ENCODE measurements at places on chromosomes 11 and 22.

DNA sequence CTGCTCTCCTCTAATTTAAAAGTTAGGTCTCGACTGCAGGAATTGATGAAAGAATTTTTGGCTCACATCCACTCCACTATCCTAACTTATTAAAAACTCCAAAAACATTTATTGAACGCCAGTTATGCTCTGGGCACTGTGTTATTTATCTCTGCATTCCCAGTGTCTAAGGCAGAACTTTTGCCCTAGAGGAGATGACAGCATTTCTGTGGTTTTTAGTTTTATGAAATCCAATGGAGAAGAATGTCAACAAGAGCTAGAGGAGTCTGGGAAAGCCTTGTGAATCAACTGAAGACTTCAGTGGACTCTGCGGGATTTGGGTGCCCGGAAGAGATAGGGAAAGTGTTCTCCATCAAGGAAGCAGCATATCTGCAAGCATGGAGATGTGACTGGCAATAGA lies 217.0 kb upstream of the PGR start:
- DNase-seq, result no peak

GRCh38 chr22:43351966-43352345 lies 8.8 kb upstream of the SCUBE1 start:
- no peak for DNase-seq

GRCh38 chr11:107785401-107785800 lies 73.2 kb downstream of the SLC35F2 start:
- DNase-seq, result no peak

GRCh38 chr11:30434901-30435300 lies 112.0 kb downstream of the ARL14EP start:
- DNase-seq, result no peak

GRCh38 chr11:62792202-62792575 lies 383 bp upstream of the TMEM223 start:
- no peak for DNase-seq

- DNase-seq, result no peak
Observed at GRCh38 chr11:11782532-11783110, 59.2 kb upstream of the USP47 start.

GRCh38 chr11:78078218-78079167 lies 1.2 kb downstream of the NDUFC2 start:
- no peak for DNase-seq

DNA sequence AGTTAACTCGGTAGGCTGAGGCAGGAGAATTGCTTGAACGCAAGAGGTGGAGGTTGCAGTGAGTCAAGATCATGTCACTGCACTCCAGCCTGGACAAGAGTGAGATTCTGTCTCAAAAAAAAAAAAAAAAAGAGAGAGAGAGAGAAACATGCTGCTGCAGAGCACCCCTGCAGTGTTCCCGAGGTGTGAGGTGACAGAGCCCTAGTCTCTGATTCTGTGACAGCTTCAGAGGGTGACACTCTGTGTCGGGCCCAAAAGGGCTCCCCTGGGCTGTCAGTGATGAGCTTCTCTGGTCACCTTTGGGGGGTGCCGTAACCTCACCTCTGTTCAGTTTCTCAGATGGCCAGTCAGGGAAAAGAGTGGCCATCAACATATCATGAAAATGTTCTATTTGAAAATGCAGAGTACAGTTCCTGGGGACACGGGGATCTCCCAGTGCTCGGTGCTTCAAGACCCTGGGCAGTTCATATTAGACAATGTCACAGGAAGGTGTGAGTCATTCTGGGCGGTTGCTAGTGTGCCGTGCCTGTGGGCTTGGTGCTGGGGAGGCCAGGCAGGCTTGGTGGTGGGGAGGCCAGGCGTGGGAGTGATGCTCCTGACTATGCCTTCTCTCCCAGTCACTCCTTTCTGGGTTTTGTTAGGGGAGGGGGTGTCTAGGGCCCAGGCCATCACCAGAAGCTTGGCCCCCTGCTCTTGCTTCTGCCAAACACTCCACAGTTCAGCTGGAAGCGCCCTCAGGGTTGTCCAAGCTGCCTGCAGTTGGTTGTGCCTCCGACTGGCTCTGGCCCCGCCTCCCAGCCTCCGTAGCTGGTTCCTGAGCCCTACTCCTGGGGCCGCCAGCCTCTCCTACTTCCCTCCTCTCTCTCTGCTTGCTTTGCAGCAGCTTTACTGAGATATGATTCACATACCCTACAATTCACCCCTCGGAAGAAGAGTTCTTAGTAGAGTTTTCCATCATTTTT lies 52.5 kb upstream of the CLDN5 start:
- DNase-seq, result peak; percentile 70

GRCh38 chr22:20264614-20265452 lies 3.3 kb downstream of the RTN4R start:
- DNase-seq, result no peak

DNA sequence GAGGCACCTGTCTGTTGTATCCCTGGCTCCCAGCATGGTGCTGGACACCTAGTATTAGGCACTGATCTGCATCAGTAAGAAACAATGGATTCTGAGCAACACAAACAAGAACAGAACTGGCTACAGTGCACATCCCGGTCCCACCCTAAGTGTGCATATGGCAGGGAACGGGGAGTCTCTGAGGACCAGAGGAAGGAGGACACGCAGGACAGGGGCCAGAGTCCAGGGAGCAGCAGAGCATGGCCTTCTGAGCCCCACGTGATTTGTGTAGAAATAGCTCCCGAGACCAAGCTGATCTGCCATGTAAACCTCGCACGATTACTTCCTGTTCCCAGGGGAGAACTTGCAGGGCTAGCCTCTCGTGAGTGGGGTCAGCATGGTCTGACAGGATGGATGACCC lies 12.7 kb upstream of the SNX32 start:
- DNase-seq, result no peak

- DNase-seq, result no peak
Observed at GRCh38 chr11:95248666-95249467, 17.9 kb upstream of the SESN3 start.

DNA sequence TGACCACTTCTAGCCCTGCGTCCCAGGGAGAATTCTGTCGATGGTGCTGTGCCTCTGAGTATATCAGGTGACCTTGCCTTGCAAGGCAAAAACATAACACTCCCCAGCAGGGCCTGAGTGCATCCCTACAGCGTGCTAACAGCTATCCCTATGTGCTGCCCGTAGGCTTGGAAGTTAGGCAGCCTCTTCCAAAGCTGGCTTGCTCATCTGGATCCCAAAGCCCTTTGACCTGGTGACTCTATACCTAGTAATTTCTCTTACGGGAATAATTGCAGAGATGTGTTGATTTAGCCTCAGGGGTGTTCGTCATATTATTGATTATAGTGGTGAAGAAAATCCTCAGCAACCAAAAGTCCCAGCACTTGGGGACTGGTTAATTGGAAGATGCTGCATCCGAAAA lies 32.6 kb upstream of the CRYBB3 start:
- DNase-seq, result no peak

DNA sequence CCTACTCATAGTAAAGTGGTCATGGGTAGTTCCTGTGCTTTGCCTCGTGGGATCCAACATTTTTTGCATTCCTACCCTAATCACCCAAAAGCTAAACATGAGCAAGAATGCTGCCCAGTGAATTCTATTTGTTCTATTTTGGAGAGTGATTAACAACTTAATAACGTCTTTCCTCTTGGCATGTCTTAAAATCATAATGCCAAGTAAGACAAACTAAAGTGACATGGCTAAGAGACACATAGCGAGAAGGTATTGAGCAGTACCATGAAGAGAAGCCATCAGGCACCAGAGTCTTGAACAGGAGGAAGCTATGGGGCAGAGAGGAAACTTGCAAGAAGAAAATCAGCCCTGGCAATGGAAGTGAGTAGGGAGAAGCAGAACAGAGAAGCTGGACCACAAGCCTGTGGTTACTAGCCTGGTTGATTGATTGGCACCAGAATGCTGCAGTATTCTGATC lies 32.0 kb downstream of the EXPH5 start:
- DNase-seq, result no peak

GRCh38 chr22:37442537-37442936 lies 15.3 kb upstream of the ELFN2 start:
- no peak for DNase-seq

- peak; percentile 81 for DNase-seq
Observed at GRCh38 chr22:41603873-41604332, 14.3 kb upstream of the PMM1 start.

DNA sequence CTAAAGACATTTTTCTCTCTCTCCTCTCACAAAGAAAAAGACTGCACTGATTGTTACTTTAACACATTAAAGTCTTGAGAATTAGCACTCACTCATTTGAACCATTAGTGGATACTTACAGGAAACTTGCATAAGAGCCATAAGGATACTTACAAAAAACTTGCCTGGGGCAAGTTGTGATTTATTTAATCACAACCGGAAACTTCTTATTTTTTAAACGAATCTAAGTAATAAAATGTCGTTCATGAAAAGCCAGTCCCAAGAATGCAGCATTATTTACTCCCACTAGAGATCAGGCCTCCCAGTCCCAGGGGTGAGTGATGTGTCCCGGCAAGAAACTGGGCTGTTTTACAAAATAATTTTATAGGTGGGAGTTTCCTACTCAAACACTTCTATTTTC lies 59.3 kb upstream of the TTC12 start:
- DNase-seq, result no peak

GRCh38 chr22:21963286-21963685 lies 10.6 kb upstream of the PPM1F start:
- DNase-seq, result no peak

- DNase-seq, result no peak
Observed at GRCh38 chr11:18523084-18523483, 3.7 kb downstream of the TSG101 start.

- no peak for DNase-seq
Observed at GRCh38 chr11:106276859-106277436, 199.5 kb downstream of the AASDHPPT start.

- no peak for DNase-seq
Observed at GRCh38 chr11:65774525-65775306, 6.1 kb downstream of the AP5B1 start.

GRCh38 chr22:36331912-36332622 lies 55.7 kb downstream of the MYH9 start:
- peak; percentile 73 for DNase-seq

DNA sequence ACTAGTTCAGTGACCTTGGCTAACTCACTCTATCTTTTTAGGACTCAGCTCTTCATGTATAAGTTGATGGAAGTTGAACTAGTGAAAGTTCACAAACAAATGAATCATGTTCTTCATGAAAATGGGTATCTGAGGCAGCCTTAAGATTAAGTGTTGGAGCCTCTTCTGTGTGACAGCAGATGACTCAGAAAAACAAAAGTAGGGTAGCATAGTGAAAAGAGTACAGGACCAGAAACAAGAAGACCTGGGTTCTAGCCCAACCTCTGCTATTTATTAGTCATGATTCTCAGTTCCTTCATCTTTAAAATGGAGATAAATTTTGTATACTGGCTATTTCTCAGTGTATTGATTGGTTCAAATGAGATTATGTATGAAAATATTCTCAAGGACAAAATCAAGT lies 60.2 kb downstream of the USP35 start:
- DNase-seq, result no peak

- no peak for DNase-seq
Observed at GRCh38 chr11:112534208-112534607, 273.5 kb upstream of the PLET1 start.

DNA sequence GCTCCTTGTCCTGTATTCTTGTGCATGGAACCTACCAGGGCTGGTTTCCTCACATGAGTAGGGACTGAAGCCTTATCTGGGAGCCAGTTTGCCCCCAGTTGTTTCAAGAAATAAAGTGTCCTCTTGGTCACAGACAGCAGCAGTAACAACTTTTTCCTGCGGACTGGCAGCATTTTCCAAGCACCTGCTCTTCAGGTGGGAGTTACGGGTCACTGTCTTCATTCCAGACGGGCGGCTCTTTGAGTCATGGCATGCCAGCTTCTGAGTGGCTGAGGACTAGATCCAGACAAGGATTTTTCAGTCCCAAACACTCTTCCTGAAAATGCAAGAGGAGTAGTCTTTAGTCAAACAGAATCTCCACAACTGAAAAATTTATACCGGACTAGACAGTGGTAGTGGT lies 2.7 kb upstream of the CD44 start:
- no peak for DNase-seq

DNA sequence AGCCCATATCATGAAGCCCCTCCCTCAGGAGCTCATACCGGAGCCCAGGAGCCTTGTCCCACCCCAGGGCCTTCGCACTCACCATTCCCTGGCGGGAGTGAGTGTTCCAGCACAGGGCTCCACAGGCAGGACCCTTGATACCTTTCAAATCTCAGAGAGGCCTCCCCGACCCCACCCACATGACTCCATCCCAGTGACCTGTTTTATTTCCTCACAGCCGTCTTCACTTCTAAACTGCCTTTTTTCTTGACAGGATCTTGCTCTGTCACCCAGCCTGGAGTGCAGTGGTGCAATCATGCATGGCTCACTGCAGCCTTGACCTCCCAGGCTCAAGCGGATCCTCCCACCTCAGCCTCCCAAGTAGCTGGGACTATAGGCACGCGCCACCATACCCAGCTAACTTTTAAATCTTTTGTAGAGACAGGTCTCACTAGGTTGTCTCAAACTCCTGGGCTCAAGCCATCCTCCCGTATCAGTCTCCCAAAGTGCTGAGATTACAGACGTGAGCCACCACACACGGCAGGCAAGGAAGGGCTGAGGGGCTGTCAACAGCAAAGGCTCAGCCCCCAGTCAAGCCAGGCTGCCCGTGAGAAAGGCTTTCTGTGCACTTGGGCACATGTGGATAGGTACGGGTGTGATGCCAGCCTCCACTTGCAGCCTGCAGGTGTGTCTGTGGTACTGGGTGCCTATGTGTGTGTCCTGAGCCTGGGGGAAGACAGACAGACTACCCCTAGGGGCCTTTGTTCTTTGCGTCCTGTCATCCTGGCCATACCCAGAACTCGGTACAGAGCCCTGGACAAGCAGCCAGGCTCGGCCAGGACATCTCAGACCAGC lies 9.3 kb downstream of the RPL3 start:
- no peak for DNase-seq

GRCh38 chr22:46968848-46969247 lies 206.4 kb downstream of the TBC1D22A start:
- no peak for DNase-seq

DNA sequence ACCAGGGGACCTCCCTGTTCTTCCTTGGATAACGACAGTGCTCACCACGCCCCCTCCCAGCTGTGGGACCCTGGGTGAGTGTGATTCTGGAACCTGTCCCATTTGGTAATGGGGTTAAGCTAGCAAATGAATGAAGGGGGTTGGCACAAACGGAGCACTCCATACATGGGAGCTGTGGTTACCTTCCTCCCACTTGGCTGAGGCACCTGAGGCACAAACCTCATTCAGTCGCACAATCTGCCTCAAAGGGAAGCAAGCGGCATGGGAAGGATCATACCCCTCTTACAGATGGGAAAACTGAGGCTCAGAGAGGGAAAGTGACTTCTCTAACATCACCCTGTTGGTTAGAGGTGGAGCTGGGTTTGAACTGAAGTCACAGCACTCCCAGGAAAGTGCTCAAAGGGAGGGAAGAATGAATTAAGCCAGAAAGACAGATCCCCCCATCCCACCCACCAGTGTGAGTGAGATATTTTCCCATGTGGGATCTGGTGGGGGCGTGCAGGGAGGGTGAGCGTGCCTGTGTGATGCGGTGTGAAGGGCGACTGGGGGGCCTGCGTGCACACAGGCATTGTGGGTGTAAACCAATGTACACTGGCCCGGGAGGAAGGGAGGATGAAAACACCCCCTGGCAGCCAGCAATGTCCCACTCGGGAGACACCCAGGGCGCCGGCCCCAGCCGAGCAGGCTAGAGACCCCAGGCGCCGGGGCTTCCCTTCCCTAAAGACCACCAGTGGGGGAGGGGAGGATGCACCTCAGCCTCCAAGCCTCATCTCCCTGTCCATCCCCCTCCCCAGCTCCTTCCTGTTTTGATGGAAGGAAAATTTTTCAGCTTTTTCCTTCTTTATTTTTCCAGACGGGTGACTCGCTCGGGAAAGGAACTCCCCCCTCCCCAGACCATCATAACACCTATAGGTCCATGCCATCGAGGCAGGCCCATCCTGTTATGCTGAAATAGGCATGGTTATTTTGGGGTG lies 8.0 kb upstream of the PDGFB start:
- DNase-seq, result no peak

All from CD4-positive, alpha-beta memory T cell (primary cell).